ENCODE measurements at places on chromosomes 12 and 14.
A peak's percentile ranks its signal among the peaks of the same experiment; 100 is the strongest.

DNA sequence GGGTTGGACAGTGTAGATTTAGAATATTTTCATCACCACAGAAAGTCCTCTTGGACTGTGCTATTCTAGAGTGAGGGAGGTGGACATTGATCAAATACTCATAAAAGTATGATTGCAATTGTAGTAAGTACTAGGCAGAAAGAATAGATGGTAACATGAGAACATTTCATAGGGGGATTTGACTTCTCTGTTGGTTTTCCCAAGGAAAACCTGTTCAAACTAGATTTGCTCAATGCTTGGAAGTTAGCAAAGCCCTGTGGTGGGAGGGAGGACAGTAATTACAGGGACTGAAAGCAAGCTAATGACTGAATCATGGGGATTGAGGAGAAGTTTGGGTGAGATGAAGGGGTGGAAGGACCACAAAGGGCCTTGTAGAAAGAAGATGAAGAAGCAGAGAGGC is 24.4 kb upstream of the EID3 start:
- no peak for DNase-seq

GRCh38 chr14:103545915-103546651 is 16.4 kb downstream of the BAG5 start:
- peak; percentile 25 for DNase-seq

GRCh38 chr14:37168721-37169120 is 3.7 kb downstream of the SLC25A21 start:
- DNase-seq, result no peak

GRCh38 chr12:49232940-49233841 is 31.7 kb upstream of the TUBA1C start:
- DNase-seq, result no peak

- DNase-seq, result no peak
These were observed 307.1 kb downstream of the RPL10L start for GRCh38 chr14:46344327-46344937.

DNA sequence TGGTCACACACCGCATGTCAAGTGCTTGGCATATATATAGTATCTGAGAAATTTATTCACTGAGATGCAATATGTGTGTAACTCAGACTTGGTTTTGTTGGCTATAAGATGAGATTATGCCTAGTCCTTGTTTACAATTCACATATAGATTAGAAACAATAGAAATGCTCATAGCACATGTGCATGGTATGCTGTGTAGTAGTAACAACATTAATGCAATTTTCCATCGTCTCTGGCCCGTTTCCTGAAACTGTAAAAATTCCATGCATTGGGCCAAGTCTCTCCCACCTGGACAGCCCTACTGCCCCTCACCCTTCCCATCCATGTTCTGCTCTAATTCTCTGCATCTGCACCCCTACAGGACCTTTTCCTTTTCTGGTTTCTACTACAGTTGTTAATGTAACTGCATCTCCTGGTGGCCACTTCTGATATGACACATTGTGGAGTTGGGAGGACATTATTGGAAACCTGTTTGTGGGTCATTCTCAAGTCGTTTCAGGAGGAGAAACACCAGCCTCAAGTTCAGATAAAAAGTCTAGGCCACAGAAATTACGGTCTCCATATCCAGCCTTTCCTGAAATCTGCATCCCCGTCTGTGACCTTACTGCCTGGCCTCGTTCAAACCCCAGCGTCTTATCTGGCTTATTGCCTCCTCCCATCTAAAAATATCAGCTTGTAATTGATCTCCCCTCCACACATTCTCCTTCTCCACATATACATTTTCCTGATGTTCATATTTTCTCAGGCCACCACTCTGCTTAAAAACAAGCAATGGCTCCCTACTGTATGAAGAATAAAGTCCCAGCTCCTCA is 37.5 kb downstream of the EMP1 start:
- DNase-seq, result no peak

- DNase-seq, result no peak
These were observed 52.7 kb downstream of the DAAM1 start for GRCh38 chr14:59241121-59241520.

GRCh38 chr14:29865299-29865698 is 62.3 kb downstream of the PRKD1 start:
- DNase-seq, result no peak

- no peak for DNase-seq
These were observed 142.5 kb upstream of the OVCH1 start for GRCh38 chr12:29639893-29640495.

- no peak for DNase-seq
These were observed 228.6 kb upstream of the FKBP4 start for GRCh38 chr12:2566161-2566560.

DNA sequence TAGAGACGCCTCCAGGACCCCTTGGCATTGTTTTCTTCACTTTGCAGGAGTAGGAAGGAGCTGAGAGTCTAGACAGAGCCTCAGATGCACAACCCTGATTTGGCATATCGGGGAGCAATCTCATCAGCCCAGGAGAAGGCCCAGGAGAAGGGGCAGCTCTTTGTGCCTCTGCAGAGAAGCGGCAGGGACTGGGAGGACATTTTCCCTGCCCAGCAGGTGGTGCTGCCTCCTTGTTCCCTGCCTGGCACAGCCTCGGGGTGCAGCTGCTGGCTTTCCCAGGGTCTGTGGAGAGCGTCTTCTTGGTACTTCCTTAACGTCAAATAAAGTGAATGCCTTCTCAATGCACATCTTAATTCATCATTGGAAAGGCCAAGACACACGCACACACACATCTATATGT is 419.5 kb downstream of the TMEM121 start:
- no peak for DNase-seq

- DNase-seq, result no peak
These were observed 18.9 kb upstream of the PLEKHH1 start for GRCh38 chr14:67514203-67514607.

GRCh38 chr12:78418919-78419318 is 445.7 kb upstream of the SYT1 start:
- no peak for DNase-seq

DNA sequence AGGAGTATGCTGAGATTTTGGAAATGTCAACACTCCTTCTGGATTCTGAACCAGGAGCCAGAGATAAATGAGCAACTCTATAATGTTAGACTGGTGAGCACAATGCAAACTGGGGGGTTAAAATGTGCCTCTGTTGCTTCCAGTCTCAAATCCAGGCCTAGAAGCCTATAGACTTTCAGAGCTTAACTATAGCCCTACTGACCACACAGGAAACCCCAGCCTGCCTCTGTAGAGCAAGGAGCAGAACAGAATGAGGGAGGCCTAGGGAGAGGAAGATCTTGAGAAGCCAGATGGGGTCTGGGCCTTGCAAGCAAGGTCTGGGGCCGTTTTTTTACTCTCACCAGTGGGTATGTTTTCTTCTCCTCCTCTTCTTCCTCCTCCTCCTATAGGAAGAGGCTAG is 225.4 kb upstream of the KITLG start:
- DNase-seq, result no peak

GRCh38 chr14:24115422-24116127 is 826 bp upstream of the NRL start:
- DNase-seq, result no peak

DNA sequence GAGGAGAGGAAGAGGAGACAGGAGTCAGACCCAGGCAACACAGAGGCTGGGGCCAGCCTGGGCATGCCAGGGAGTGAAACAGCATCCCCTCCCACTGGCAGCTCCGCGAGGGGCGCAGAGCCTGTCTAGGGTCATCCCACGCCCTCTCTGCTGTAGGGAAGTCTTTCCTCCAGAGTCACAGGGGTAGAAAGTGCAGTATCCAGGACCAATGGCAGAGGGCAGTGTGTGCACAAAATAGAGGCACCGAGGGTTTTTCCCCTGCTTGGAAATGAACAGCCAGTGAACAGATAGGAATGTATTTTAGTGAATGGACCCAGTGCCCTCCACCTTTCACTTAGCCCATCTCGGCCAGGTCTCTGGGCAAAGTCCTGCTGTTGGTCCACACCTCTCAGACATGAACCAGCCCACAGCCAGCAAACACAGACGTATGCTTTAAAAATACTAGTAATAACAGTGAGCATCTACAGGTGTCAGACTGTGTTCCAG is 9.4 kb upstream of the KRT74 start:
- DNase-seq, result peak; percentile 38

DNA sequence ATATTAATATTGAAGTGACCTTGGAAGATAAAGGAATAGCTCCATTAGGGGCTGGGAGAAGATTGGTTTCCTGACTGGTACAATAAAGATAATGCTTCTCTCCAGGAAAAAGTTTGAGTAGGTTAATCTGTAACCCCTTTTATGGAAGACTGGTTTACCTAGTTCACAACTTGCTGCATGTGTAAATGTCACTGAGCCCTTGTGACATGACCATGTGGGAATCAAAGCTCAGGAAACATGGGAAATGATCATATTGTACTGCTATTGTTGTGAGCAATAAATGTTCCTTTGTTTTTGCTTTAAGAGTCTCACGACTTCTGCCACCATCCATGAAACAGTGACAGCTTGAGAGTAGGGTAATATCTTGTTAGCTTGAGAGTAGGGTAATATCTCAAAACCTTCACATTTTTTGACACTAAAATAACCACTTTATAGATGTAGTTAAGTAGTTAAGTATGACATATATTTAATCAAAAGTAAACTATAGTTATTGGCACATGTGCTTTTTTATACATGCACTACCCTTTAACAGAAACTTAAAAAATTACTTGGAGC is 1338.6 kb downstream of the FSCB start:
- no peak for DNase-seq

GRCh38 chr14:103820908-103821307 is 26.5 kb downstream of the PPP1R13B start:
- no peak for DNase-seq

DNA sequence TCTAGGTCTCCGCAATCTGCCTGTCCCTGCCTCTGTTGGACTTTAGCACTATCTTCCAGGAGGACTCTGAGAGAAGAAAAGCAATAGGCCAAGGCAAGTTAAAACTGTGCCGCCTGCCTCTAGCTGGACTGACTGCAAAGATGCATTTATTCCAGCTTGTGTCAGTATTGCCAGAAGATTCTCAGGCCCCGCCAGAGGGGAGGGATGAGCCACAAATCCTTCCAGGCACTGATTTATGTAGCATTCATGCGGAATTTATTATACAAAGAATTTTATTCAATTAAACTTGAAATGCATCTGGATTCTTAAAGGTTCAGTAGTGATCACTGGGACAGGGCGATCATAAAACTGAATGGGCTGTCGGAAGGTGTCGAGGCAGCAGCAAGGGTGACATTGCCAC is 19.8 kb downstream of the MMAB start:
- DNase-seq, result no peak

DNA sequence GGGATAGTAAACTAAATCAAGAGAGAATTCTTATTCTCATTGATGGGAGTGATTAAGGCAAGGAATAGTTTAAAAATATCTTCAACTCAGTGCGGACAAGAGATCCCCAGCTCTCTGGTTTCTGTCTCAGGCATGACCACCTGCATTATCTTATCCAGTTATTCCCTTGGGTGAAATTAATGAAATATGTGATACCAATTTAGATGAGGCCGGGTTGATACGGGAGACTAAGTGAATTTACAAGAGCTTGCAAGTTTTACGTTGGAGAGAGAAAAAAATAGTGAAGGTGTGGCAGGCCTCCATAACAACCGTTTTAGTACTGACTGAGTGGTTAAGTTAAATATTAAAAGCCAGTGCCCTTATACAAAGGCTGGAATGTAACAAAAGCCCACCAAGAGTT is 61.1 kb upstream of the PLBD1 start:
- DNase-seq, result no peak

DNA sequence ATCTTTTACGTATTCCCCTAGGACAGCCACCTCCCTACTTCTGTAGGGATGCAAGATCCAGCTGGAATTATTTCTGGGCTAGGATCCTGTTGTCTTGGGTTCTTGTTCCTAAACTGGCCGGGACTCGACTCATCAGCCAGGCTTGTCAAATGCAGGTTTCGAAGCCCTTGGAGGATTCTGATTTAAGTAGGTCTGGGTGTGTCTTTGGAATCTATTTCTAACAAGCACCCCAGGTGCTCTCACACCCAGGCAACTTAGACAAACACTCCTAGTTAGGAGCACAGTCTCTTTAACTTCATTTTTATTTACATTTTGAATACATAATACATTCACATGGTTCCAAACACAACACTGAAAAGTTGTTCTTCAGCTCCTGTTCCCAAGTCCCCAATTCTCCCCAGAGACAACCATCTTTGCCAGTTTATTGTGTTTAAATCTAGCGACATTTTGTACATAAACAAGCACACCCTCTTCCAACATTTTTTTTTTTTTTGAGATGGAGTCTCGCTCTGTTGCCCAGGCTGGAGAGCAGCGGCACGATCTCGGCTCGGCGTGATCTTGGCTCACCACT is 20.9 kb downstream of the MORN3 start:
- no peak for DNase-seq

GRCh38 chr14:75967866-75968265 is 13.9 kb downstream of the TGFB3 start:
- no peak for DNase-seq

DNA sequence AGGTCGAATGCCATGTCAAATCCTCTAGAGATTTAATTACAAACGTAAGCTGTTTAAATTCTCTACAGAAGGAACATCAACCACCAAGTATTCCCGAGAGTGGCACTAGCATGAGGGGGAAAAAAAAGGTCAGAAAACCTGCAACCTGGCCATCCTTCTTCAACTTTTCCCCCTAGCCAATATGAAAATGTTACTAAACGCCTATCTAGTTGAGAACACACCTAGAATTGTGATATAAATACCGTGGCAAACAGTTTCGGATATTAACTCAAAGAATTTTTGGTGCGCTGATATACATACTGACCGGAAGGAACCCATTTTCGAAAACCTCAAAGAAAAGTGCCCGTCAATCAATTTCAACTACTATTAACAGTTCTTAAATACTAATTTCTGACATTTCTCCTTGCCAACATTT is 1.8 kb downstream of the HNRNPC start:
- DNase-seq, result no peak

DNA sequence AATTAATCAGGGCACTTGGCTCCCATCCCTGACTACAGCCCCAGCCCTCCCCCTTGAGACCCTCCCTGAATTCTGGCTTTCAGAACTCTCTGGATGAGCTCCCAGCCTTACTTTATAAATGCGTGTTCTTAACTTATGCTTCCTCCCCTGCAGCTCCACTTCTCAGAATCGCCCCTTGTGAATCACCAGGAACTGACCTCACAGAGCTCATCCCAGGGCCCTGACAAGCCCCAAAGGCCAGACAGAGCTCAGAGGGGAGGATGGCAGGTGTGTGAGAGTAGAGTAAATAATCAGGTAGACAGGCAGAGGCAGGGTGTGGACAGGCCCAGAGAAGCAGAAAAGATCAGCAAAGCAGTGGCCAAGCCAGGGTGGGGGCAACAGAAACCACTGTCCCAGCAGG is 68.2 kb upstream of the FOXN3 start:
- DNase-seq, result no peak

GRCh38 chr14:91149462-91149861 is 35.6 kb downstream of the DGLUCY start:
- no peak for DNase-seq

DNA sequence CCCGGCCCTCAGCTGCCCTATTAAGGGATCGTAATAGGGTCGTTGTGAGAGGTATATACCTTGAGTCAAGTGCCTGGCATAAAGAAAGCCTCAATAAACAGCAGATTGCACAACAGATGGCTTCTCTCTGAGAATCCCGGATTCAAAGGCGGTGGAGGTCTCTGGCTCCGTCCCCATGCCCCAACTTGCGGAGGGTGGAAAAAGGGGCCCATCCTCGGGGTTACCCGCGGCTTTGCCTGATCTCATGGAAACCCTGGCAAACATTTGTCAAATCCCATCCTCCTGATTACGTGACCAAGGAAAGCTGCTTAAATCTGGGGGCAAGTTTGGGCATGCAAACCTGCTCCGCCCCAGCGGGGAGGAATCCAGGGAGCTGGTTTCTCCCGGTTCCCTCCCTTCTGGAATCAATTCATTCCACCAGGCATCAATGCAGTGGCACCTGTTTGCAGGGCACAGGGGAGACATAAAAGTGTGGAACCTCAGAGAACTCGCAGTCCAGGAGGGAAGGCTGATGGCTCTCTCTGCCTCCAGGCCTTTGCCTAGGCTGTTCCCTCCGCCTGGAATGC is 12.3 kb downstream of the TRPV4 start:
- no peak for DNase-seq

Data from GM12892 (cell line).